ENCODE measurements at places on chromosomes 2 and 18.

DNA sequence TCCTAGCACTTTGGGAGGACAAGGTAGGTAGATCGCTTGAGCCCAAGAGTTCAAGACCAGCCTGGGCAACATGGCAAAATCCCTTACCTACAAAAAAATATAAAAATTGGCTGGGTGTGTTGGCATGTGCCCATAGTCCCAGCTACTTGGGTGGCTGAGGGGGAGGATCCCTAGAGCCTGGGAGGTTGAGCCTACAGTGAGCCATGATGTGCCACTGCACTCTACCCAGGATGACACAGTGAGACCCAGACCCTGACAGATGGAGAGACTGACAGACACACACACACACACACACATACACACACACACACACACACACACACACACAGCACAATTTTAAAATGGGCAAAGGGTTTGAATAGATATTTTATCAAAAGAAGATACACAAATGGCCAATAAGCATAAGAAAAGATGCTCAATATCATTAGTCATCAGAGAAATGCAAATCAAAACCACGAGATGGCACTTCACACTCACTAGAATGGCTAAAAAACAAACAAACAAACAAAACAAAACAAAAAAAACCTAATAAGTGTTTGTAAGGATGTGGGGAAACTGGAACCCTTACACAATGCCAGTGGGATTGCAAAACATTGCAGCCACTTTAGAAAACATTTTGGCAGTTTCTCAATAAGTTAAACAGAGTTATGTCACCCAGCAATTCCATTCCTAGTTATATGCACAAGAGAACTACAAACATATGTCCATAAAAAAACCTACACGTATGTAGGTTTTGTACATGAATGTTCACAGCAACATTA lies 42.3 kb downstream of the BAZ2B start:
- no peak for DNase-seq

DNA sequence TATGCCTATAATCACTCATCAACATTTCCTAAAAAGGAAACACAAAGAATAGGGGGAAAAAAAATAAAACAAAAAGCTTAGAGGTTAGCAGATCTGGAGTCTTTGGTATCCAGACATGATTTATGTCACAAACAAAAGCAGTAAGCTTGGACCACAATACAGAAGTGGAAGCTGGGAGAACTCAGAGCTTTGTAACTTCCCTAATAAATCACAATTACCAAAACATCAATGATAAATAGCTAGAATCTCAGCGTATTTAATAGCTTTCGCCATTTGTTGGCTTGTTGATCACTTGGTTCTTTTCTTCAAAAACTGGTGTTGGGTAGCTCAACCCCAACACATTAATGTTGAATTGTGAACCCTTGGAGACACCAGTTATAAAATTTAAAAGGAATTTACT lies 392.5 kb downstream of the IRS1 start:
- no peak for DNase-seq

GRCh38 chr2:176582990-176583481 lies 313.8 kb downstream of the MTX2 start:
- DNase-seq: peak; percentile 72

GRCh38 chr2:86081724-86082123 lies 24.0 kb downstream of the POLR1A start:
- DNase-seq: no peak

- DNase-seq: no peak
These were observed 42.8 kb downstream of the DLGAP1 start for GRCh38 chr18:4412286-4412685.

GRCh38 chr2:173898996-173899395 lies 66.2 kb downstream of the SP3 start:
- no peak for DNase-seq

Data from SJCRH30 (cell line).